IMR-90 (cell line): ENCODE measurements at places on chromosomes 12 and 14.

DNA sequence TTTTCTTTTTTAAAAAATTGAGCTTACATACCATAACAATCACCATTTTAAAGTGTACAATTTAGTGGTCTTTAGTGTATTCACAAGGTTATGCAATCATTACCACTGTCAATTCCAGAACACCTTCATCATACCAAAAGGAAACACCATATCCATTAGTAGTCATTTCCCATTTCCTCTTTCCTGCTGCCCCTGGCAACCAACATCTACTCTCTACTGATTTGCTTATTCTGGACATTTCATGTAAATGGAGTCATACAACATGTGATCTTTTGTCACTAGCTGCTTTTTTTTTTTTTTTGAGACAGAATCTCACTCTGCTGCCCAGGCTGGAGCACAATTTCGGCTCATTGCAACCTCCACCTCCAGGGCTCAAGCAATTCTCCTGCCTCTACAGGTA, 66.8 kb upstream of the CFL2 start:
- DNase-seq: peak; percentile 96

DNA sequence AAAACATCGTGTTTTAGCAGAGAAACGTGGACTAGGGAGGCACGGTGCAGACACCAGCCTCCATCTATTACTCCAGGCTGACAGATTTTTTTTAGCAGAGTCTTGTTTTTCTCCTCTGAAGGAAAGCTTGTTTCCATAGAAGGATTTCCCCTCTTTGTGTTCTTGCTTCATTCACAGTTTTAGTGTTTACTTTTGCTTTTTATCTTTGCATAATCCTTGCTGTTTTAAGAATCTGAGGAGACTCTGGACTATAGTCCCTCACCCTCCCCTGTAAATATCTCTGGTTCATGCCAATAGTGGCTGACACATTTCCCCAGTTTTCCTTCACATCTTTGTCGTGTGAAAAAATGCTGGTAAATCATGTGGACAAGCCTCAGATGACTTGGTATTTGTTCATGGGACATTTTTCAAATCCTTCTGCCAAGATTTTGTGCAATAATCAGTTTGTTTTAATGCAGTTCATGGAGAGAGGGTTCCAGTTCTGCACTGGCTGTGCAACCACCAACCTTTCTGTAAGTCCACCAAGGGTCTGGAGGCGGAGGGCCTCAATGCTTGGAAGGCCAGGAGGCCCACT, 39.9 kb upstream of the TMCC3 start:
- DNase-seq: no peak

GRCh38 chr12:58961166-58961565, 40.9 kb upstream of the LRIG3 start:
- peak; percentile 4 for DNase-seq

DNA sequence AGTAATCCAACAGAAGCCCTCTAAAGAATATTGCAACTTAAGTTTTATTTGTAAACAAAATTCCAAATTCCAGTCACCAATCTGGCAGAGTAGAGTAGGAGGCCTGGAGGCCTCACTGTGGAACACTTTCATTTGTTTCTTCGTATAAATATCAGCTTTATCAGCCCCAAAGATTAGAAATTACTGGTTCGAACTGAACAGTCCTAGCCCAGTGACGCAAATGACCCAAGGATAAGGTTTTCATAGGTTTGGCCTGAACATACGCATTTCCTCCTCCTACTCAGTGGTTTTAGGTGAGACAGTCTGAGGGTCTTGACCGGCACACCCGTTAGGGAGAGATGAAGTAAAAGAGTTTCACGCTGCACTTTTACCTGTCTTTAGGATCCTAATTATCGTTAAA, 1.7 kb downstream of the CDC42BPB start:
- DNase-seq: peak; percentile 10

DNA sequence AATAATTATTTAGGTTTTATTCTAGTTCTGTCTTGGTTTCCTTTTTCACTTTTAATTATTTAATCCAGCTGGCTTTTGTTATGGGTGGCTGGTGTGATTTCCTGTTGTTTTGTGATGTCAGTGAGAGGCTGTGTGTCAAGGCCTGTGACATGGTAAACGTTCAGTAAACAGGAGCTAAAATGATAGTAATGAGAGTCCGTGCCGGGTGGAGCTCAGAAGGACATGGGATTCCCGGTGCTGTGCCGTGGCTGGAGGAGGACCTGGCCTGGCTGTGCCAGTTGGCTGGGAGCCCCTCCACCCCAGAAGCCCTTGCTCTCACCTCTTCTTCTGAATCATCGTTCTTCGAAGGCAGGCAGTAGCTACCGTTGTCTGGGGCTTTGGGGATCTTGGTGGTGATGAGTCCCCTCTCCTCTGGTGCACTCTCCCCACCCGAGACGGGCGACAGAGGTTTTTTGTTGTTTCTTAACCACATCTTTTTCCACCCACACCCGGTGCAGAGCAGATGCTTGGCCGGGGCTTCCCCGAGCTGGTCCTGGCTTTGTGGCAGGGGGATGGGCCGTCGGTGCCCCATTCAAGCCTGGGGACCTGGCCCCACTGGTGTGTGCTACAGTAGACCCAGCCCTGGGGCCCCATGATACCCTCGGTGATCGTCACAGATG, 29.1 kb downstream of the SH2B3 start:
- DNase-seq: peak; percentile 62

- DNase-seq: no peak
These were observed 182.8 kb downstream of the ASCL1 start for GRCh38 chr12:103140286-103140685.

GRCh38 chr12:109098651-109099050, 1.3 kb downstream of the UNG start:
- DNase-seq: no peak

GRCh38 chr12:7113389-7113871, 4.4 kb upstream of the C1RL start:
- DNase-seq: peak; percentile 44

- DNase-seq: no peak
These were observed 12.7 kb downstream of the CCND2 start for GRCh38 chr12:4286228-4286627.

- no peak for DNase-seq
These were observed 43.0 kb upstream of the FUT8 start for GRCh38 chr14:65369560-65369959.

- no peak for DNase-seq
These were observed 17.0 kb upstream of the MIS18BP1 start for GRCh38 chr14:45270031-45270430.

GRCh38 chr14:59309291-59309900, 120.9 kb downstream of the DAAM1 start:
- no peak for DNase-seq

- DNase-seq: no peak
These were observed 97.1 kb downstream of the DAD1 start for GRCh38 chr14:22491683-22492621.

DNA sequence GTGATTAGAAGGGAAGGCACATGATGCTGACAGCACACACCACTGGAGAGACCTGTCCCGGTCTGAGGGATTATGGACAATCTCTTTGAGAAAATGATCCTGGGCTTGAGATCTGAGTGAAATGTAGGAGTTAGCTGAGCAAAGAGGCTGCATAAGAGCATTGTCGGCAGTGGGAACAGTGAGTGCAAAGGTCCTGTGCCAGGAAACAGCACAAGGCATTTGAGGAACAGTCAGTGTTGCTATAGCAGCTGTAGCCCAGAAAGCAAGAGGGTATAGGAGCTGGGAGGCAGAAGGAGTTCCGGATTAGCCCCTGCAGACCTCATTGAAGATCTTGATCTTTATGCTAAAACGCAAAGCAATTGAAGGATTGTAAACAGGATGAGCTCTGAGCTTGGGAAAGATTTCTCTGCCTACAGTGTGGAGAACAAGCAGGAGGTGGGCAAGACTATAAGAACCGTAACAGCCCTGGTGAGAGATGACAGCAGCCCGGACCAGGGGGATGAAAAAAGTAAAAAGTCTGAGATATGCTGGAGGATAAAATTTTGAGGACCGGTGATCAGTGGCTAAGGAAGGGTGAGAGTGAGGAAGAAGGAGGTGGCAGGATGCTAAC, 28.5 kb downstream of the CFL2 start:
- DNase-seq: no peak

DNA sequence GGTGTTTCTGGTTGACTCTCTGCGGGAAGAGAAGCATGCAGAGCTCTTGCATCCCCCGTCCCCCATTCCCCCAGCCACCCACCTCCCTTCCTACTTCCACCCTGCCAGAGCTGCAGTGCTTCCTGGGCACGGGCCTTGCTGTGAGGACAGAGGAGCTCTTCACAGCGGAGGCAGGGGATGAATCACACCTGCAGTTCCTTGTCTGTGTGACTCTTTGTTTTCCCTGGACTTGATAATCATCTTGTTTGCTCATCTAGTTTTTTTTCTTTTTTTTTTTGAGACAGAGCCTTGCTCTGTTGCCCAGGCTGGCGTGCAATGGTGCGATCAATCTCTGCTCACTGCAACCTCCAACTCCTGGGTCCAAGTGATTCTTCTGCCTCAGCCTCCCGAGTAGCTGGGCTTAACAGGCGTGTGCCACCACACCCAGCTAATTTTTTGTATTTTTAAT, 27.8 kb downstream of the ANKRD9 start:
- peak; percentile 45 for DNase-seq

DNA sequence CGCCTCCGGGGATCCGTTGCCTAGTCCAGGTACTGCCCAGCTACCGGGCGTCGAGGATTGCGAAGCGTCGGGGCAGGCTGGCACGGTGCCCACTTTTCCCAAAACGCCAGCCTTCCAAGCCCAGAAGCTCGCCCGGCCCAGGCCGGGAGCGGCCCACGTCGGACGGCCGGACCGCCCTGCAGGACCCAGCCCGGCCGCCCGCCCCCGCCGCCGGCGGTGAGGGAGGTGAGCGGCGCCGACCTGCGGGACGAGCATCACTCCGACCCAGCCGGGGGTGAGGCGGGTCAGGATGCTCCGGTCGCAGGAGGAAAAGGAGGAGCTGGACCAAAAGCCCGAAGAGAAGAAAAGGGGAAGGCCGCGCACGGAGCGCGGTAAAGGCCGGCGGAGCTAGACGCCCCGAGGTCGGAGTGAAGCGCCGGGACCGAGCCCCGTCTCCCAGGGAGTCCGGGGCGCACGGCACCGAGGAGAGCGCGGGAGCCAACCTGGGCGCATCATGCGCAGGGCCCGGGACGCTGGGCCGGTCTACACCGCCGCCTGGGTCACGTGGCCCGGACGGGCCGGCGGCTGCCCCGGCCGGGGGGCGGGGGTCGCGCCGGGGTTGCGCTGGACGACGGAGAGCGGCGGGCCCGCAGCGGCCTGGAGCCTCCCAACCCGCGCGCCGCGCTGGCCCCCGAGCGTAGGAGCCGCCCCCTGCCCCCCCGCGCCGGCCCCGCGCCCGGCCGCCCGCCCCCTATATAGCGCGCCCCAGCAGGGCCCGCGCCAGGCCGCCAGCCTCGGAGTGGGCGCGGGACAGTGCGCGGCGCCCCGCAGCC, at the start of gene AQP5:
Gene AQP5, plus strand, starts transcription at position 762 of the 812 bp plus-strand sequence. CDS start 146 bp downstream, outside the sequence.
- DNase-seq: no peak

GRCh38 chr12:57895389-57896114, 45.8 kb upstream of the ATP23 start:
- peak; percentile 52 for DNase-seq

DNA sequence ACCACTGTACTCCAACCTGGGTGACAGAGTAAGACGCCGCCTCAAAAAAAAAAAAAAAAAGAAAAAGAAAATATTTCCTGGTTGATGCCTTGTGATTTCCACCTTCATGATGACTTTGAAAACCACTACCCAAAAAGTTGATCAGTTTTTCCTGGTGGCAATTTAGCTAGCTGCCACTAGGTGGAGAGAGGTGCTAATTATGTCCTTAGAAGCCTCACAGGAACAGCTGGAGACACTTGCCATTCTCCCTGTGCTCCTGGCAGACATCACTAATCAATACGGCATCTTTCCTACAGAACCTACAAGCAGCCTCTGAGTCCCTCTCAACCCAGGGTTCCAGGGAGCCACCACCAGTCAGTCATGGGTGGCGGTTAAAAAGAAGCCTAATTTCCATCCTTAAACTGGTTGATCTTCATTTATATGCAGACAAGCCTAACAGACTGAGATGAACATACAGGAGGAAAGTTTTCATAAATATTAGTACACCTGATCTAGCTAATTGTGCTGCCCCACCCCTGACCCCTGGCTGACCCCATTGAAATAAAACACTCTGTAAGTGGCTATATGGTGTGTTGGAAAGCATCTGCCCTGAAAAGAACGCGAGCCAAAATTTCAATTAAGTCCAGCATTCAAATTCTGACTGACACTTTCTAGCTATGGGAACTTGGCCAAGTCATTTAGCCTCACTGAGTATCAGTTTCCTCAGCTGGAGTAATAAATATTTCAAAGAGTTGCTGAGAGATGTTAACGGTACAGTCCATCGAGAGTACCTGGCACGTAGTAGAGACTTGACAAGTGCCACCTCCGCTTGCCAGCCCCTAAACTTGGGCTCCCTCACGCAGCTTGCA, 6.2 kb upstream of the OAS1 start:
- DNase-seq: peak; percentile 27

DNA sequence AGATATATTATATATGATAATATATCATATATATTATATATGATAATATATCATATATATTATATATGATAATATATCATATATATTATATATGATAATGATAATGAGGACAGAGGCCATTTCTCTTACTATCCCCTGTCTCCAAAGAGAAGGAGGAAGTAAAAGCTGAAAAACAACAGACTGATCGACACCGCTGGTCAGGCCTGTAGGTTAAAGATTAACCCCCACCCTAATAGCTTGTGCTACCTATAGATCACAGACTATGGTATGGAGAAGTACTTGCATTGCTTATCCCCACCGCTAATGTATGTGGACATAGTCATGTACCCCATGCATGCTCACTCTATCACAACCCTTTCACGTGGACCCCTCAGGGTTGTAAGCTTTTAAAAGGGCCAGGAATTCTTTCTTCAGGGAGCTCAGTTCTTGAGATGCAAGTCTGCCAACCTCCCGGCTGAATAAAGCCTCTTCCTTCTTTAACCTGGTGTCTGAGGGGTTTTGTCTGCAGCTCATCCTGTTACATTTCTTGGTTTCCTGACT, 786.1 kb upstream of the TMEM132C start:
- no peak for DNase-seq

- peak; percentile 61 for DNase-seq
These were observed 1.4 kb upstream of the ANO4 start for GRCh38 chr12:100793182-100793581.
